Aortic smooth muscle cell (primary cell): ENCODE measurements at places on chromosomes 2 and 18. TPM values are rescaled to one million over a fixed set of nuclear protein-coding genes. Genes with fewer than 3 reads are reported as not detected.

The RGPD8 gene
- total RNA-seq, result 12.9 and 23.5 TPM in 2 replicates

The GALNT3 gene
- total RNA-seq, result 0.44 and 2.0 TPM in 2 replicates

The HOXD4 gene
- total RNA-seq, result 0.06 TPM in 1 of 2 replicates, not detected in the other

The LYG2 gene
- total RNA-seq, result not detected in 2 replicates

The CD207 gene
- not detected in 2 replicates for total RNA-seq

The ASXL3 gene
- 0.13 and 0.44 TPM in 2 replicates for total RNA-seq

The ZBTB7C gene
- total RNA-seq, result 0.31 and 0.53 TPM in 2 replicates

The TRIM54 gene
- 0.13 and 0.19 TPM in 2 replicates for total RNA-seq

The ZAP70 gene
- not detected in 2 replicates for total RNA-seq

The RBM44 gene
- total RNA-seq, result 0.26 and 0.56 TPM in 2 replicates

The DSC3 gene
- under 0.01 and 0.12 TPM in 2 replicates for total RNA-seq
